CD4-positive, alpha-beta T cell treated with Interleukin-6 at 100 ng/mL for 8 hours (primary cell): ENCODE measurements at places on chromosomes 12 and 14.

DNA sequence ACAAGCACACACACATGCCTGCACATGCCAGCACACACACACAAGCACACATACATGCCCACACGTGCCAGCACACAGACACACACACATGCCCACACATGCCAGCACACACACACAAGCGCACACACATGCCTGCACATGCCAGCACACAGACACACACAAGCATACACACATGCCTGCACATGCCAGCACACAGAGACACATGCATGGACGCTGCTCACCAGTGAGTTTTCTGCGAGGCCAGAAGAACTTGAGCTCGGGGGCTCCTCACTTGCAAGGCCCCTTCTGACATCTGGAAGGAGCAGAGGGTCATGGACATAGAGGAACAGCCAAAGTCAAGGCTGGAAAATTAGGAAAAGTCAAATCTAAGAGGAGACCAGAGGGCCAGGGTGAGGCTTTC lies 61.2 kb upstream of the BCL11B start:
- no peak for DNase-seq

- no peak for DNase-seq
Observed at GRCh38 chr14:20427231-20428009, 8.5 kb downstream of the KLHL33 start.

DNA sequence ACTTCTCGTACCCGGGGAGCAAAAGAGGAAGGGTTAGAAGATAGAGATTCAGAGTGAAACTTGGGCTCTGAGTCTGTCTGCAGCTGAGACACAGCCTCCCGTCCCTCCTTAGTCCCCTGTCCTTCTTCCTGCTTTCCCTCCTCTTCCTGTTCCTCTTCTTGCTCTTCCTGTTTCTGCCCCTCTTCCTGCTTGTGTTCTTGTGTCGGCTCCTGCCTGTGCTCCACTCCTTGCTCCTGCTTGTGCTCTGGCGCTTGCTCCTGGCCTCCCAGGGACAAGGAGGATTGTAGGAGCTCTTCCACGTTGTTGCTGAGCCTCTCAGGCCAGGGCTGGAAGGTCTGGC lies 3.0 kb downstream of the ACRBP start:
- DNase-seq: no peak

DNA sequence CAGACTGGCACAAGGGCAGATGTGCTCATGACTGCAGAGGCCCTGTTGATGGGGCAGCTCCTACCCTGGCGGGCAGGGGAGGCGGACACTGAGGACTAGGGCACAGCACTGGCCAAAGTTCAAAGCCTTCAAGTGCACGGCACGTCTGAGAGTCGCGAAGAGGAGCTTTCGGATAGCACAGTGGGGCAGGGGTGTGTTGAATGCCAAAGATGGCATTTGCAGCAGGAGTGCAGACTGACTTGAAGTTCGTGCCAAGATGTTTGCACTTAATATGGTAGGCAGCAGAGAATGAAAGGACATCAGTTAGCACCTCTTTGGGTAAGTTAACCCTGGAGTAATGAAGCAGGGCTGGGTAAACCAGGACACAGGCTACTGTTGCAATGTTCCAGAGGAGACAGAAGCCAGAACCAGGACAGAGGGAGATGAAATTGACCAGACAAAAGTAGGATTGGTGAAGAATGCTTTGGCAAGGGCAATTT lies 6.7 kb upstream of the EML1 start:
- no peak for DNase-seq

DNA sequence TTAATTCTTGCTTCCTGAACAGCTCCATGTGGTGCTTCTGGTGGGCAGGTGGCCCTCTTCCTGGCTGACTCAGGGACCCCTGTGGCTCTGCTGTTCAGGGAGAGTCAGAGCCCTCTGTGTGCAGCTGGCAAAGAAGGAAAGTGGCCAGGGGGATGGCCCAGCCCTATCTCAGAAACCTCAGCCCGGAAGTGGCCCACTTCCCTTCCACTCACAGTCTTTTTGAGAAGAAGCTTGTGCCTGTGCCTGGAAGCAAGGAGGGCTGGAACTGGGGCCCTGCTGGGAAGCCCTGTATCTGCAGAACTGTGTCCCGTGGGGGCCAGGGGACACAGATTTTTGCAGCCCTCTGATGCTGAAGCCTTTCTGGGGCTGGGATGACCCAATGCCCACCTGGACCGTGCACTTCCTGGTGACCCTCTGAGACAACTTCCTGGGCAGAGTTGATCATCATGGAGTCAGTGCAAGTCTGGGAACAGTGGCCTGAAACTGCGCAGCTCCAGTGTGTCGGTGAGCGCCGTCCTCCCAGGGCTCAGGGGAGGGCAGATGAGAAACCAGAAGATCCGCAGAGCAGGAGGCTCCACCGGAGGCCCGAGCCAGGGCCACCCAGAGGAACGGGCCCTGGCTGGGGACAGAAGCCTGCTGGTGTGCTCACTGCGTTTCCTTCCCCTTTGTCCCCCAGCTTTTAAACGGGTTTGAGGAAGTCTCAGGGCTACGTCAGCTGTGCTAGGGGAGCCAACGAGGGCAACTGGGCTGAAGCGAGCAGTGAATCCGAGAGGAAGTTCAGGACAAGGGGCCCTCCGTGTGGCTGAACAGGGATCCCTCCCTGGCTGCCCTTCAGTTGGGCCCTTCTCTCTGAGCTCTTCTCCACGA lies 217.4 kb upstream of the RTL1 start:
- DNase-seq: no peak
